ENCODE measurements at places on chromosomes 3 and 15. TPM values are rescaled to one million over a fixed set of nuclear protein-coding genes. Genes with fewer than 3 reads are reported as not detected.

Gene C3orf49
- not detected for total RNA-seq

GRCh38 chr15:43219929-43220928, 589 bp downstream of the EPB42 start:
- H3K27ac ChIP-seq: no peak overlapping the region
- H3K36me3 ChIP-seq: no peaks in the 10 kb centered on the region
- no peak for DNase-seq
- H3K27me3 ChIP-seq: peaks cover 14% of the 10 kb centered on the region

- no peak overlapping the region for H3K27ac ChIP-seq
- DNase-seq: no peak
- H3K4me3 ChIP-seq: no peak overlapping the region
- no peaks in the 10 kb centered on the region for H3K27me3 ChIP-seq
- H3K4me1 ChIP-seq: no peaks in the 10 kb centered on the region
These were observed 450.4 kb downstream of the MFSD1 start for GRCh38 chr3:159252274-159252673.

- peaks cover 18% of the 10 kb centered on the region for H3K4me1 ChIP-seq
- H3K4me3 ChIP-seq: no peak overlapping the region
- H3K36me3 ChIP-seq: no peaks in the 10 kb centered on the region
- DNase-seq: no peak
- no peaks in the 10 kb centered on the region for H3K27me3 ChIP-seq
- no peak overlapping the region for H3K27ac ChIP-seq
These were observed 39.8 kb downstream of the CD200R1L start for GRCh38 chr3:112806903-112807302.

Gene SLC28A2
- not detected for total RNA-seq

Gene VPS39
- total RNA-seq: 99.0 TPM

GRCh38 chr3:69784954-69785514, 45.8 kb downstream of the MITF start:
- H3K27ac ChIP-seq: no peak overlapping the region
- H3K36me3 ChIP-seq: no peaks in the 10 kb centered on the region
- no peaks in the 10 kb centered on the region for H3K27me3 ChIP-seq
- H3K4me3 ChIP-seq: no peak overlapping the region
- H3K4me1 ChIP-seq: no peaks in the 10 kb centered on the region
- no peak for DNase-seq

All from T-cell (primary cell).